ENCODE measurements at places on chromosomes 7 and 10.
A peak's percentile ranks its signal among the peaks of the same experiment; 100 is the strongest.

DNA sequence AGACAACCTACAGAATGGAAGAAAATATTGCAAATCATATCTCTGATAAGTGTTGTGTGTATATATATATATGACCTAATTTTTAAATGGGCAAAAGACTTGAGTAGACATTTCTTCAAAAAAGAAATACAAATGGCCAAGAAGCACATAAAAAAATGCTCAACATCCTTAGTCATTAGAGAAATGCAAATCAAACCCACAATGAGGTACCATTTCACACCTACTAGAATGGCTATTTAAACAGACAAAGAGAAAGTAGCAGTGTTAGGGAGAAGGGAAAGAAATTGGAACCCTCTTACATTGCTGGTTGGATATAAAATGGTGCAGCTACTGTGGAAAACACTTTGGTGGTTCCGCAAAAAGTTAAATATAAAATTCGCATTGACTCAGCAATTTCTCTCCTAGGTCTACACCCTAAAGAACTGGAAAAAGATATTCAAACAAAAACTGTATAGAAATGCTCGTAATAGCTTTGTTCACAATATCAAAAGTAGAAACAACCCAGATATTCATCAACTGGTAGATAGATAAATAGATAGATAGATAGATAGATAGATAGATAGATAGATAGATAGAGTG, 16.3 kb downstream of the ACSL5 start:
- no peak for DNase-seq

GRCh38 chr7:51029701-51030191, 247.1 kb upstream of the GRB10 start:
- no peak for DNase-seq

- DNase-seq, result no peak
Measured at GRCh38 chr10:112052166-112052565, 131.4 kb downstream of the GPAM start.

GRCh38 chr7:136470179-136470578, 398.3 kb upstream of the CHRM2 start:
- DNase-seq, result no peak

GRCh38 chr7:139679731-139680594, 97.8 kb downstream of the HIPK2 start:
- no peak for DNase-seq

DNA sequence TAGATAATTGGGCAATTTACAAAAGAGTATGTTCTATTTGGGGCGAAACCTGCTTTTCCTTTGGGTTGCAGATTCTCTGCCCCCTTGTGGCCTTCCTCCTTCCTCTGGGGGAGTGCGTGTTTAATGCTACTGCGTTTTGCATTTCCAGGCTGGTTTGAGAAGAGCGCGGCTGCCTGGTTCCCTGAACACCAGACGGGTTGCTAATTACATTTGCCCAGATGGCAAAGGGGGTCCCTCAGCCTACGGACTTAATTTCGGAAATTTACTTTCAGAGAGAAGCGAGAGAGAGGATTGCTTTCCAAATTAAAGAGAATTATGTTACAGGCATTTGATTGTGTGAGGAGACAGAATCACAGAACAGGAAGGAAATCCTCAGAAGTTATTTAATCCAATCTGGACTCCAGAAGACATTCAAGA, 91.9 kb upstream of the JAZF1 start:
- DNase-seq, result peak; percentile 18

DNA sequence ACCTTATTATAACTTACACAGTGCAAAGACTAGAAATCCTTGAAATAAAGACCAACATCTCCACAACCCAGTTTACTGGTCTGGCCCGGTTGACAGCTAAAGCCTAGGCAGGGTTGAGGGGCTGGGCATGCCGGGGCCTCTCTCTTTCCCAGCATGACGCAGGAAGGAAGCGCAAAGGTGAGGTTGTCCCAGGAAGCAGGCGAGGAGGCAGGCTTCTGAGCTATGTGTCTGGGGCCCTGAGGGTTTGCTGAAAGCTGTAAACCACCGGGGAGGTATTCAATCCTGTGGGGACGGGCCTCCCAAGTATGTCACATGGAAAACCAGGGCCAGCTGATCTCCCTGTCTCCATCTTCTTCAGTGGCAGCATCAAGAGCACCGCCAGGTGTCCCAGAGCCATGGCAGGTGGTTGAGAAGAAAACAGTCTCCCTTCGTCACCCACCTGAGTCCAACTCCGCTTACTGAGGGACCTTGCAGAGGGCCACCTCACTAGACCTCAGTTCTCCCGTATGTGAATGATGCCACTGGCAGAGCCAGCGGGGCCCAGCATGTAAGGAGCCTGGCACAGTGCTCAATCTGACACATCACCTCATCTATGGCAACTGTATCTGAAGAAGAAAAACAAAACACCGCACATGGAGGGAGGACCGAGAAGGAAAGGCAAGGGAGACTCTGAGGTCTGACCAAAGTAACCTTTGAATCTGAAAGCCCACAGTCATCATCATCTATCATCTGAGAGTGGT, 49.5 kb downstream of the FAM53B start:
- DNase-seq, result no peak

All from activated CD4-positive, alpha-beta T cell treated with anti-CD3 and anti-CD28 coated beads, Interleukin-2, amount 50 U/mL, for 48 hours (primary cell).